CD4-positive, alpha-beta T cell treated with Interleukin-21 for 1 hour (primary cell): ENCODE measurements at places on chromosomes 3 and 15.

DNA sequence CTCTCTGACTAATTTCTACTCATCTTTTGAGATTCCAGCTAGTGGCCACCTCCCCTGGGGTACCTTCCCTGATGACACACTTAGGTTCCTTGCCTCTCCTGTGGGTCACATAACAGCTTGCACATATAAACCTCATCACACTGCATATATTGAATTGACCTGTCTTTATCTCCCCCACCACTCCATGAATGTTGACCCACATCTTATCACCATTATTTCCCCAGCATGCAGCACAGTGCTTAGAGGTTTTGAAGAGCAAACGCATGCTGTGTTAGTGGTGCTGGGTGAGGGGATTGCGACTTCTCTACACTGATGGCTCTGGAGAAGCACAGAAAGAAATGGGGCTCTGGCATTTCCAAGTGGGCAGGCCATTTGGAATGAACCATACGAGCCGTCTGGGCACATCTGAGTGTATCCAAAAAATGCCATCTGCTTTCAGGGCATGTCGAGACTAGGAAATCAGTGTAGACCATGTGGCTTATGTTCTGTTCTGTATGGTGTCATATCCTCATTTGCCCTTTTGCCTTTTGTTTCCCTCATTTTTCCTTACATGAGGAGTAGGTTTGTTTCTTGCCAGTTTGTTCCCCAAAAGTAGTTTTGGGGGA is 333.2 kb upstream of the TRIM42 start:
- DNase-seq, result no peak

- DNase-seq, result no peak
Observed at GRCh38 chr15:95141486-95141885, 910.1 kb downstream of the MCTP2 start.

GRCh38 chr3:142586803-142587406 is 8.4 kb upstream of the ATR start:
- peak; percentile 58 for DNase-seq

GRCh38 chr3:29683018-29683993 is 402.4 kb downstream of the RBMS3 start:
- no peak for DNase-seq

DNA sequence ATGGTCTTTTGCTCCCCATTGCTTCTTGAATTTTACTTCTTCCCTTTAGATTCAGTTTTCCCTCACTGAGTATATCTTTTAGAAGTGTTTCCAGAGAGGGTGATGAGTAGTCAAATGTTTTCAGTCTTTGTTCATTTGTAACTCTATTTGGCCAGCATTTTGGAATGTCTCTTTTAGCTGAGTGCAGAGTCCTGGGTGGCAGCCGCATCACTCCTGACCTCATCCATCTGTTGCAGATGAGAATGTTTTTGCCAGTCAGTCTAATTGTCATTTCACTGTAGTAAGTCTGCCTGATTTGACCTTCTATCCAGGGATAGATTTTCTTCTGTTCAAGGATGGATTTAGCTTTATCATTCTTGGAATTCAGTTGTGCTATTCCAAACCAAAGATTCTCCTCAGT is 7.3 kb downstream of the SRPRB start:
- no peak for DNase-seq

DNA sequence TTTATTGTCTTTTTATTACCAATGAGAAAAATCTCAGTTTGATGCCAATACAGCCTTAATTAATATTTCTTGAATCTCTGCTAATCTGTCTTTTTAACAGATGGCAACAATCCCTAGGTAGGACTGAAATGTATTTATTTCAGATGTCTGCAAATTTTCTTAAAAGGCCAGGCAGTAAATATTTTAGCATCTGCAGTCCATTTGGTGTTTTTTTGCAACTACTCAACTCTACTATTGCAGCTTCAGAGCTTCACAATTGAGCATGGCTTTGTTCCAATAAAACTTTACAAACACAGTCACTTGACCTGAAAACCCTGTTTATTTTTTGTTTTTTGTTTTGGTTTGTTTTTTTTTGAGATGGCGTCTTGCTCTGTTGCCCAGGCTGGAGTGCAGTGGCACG is 82.7 kb downstream of the RARB start:
- DNase-seq, result no peak

- DNase-seq, result peak; percentile 62
Observed at GRCh38 chr3:49724586-49724985, 835 bp upstream of the GMPPB start.
